Cortex of kidney (tissue), 1 donor: ENCODE measurements at places on chromosomes 6 and 20.

- DNase-seq, result no peak
Measured at GRCh38 chr6:17879184-17879583, 108.3 kb downstream of the KIF13A start.

DNA sequence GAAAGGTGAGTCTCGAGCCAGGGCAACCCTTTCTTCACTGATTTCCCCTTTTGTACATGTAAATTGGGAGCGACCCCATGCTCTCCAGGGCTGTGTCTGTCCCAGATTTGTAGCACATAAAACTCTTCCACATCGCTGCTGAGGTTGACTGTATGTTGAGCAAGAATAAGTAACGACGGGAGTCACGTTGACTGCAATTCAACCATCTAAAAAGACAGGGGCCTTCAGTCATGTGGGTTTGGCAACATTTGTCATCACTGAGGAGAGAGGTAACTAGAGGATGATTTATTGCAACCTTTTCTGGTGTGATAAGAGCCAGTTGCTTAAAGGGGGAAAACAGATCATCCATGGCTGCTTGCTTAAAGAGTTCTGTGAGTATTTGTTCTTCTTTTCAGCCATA lies 159.4 kb upstream of the SULF2 start:
- no peak for DNase-seq

GRCh38 chr20:11549172-11550103 lies 368.3 kb upstream of the BTBD3 start:
- DNase-seq, result no peak

DNA sequence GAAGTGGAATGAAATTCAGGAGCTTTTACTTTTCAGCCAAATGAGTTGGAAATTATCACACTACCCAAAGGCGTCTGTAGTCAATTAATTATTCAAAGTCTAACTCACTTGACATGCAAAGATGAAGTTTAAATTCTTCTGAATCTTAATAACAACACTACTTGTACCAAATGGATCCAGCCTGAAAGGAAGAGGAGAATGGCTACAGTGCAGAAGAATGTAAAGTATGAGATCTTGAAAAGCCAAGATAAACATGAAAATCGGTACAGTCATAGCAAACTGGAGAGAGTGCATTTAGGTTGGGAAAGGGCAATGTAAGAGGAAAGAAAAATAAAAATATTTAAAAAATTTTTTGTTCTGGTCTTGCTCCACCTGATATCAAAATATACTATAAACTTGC lies 195.5 kb downstream of the SIM1 start:
- DNase-seq, result no peak

- DNase-seq, result no peak
Measured at GRCh38 chr20:38757145-38757775, 9.0 kb downstream of the ACTR5 start.

- DNase-seq, result no peak
Measured at GRCh38 chr6:164507206-164507940, 802.0 kb downstream of the C6orf118 start.

- DNase-seq, result no peak
Measured at GRCh38 chr20:39124064-39124463, 161.9 kb downstream of the DHX35 start.

DNA sequence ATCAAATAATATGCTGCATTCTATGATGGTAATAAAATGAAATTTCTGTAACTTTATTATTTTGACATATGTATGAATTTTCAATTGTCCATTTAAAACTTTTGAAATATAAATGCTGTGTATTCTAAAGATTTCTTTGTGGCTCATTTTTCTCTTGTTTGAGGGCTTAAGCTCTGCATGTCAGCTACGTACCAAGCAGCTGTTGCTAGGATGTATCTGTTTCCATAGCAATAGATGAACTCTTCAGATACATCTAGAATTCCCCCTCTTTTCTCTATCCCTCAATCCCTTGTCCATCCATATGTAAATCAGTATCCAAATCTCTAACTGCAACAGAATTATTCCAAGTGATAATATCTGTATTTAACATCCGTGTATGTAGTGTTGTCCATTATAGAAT lies 76.5 kb upstream of the OPRM1 start:
- no peak for DNase-seq

DNA sequence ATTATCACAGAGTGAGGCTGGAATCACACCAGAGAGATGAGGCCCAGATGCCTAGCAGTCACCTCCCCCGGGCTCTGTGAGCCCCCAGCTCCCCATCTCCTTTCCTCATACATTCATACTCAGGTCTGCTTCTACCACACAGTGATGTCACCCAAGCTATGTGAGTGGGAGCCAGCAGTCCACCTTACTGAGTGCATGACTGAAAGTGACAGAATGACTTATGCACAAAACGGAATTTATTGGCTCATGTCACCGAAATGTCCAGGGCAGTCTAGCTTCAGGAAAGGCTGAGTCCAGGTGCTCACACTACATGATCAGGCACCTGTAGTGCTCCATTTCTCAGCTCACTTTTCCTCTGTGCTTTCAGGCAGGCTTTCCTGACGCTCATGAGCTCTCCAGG lies 36.7 kb upstream of the CCN6 start:
- DNase-seq, result no peak

DNA sequence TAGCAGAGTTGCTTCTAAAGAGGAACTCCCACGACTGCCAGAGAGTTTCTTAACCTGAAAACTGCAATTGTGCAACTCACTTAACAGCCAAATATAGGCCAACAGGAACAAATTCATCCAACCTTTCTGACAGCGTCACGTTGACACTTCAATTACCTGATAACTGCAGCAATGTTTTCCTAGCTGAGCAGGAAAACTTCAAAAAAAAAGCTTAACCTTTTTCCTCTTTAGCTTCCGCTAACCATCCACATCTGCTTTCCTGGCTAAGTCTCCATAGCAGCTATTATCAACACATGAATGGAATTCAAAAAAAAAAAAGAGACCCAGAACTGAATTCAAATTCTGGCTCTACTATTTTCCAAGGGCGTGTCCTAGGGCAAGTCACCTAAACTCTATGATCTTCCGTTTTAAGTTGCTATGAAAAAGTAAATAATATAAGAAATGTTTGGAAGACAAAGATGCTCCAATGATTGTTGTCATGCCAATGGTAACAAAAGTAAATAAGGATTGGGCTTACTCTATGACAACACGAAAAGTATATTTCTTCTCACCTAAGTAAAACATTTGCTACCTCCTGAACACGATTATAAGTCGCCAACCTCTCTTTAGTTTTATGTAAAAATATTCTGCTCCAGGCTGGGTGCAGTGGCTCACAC lies 524.6 kb upstream of the JARID2 start:
- DNase-seq, result no peak

DNA sequence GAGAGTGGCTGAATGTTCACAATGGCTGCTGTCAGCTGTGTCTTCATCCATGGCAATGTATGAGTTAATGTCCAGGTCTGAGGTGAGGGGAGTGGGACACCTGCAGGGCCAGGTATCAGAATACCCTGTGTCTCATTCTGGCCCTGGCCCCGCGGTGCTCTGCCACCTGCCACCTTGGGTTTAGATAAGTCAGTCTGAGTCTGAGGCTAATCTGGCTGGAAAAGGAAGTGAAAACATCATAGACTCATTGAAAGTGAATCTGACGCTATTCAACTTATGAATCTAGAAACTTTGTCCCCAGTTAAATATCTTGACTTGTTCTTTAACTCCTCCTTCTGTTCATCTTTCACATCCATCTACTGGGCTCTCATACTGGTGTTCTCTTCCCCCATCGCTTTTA lies 267.1 kb upstream of the JAG1 start:
- no peak for DNase-seq

- no peak for DNase-seq
Measured at GRCh38 chr6:35694462-35694861, 5.7 kb upstream of the FKBP5 start.

DNA sequence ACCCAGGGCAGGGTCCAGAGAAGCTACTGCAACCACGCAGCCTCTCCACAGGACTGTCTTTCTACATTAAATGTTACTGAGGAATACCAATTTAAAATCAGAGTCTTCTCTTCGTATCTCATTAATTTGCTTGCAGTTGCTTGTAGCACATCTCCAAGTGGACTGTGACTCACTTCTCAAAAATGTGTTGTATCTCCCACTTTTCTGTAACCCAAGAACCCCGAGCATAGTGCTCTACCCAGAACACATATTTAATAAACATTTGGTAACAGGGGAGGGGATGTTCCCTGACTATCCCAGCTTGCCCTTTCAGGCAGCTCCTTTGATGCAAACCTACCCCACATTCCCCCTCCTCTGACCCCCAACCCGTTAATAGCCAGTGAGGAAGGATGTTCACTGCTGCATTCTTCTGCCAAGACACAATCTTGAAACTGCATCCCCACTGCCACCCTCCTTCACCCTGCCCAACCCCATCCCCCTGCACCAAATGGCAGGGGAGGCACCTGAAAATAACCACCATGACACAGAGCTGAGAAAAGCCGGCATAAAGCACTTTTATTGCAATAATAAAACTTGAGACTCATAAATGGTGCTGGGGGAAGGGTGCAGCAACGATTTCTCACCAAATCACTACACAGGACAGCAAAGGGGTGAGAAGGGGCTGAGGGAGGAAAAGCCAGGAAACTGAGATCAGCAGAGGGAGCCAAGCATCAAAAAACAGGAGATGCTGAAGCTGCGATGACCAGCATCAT lies 24.2 kb downstream of the FKBP1A start:
- no peak for DNase-seq

GRCh38 chr20:22815603-22816315 lies 219.4 kb upstream of the SSTR4 start:
- DNase-seq, result no peak

- no peak for DNase-seq
Measured at GRCh38 chr6:46926481-46926880, 4.7 kb upstream of the ADGRF5 start.

DNA sequence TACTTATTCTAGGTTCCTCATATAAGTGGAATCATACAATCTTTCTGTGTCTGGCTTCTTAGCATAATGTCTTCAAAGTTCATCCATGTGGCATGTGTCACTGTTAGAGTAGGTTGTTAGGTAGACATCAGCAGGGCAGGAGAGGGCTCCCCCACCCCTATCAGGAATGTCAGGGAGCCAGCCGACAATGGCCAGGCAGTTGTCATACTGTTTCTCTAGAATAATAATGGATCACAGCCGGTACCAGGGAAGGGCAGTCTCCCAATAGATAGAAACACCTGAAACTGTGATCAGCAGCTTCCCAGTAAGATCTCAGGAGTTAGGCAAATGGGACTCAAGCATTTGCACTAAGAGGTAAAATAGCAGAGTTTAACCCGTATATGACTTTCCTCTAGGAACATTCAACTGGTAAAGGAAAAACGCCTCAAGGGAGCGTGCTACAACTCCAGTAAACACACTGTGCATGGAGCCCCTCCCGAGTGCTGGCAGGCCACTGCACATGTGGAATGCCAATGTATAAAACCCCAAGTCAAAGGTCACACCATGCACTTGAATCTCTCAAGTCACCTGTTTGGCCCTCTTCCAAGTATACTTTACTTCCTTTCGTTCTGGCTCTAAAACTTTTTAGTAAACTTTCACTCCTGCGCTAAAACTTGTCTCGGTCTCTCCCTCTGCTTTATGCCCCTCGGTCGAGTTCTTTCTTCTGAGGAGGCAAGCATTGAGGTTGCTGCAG lies 29.8 kb upstream of the SIRT5 start:
- no peak for DNase-seq

DNA sequence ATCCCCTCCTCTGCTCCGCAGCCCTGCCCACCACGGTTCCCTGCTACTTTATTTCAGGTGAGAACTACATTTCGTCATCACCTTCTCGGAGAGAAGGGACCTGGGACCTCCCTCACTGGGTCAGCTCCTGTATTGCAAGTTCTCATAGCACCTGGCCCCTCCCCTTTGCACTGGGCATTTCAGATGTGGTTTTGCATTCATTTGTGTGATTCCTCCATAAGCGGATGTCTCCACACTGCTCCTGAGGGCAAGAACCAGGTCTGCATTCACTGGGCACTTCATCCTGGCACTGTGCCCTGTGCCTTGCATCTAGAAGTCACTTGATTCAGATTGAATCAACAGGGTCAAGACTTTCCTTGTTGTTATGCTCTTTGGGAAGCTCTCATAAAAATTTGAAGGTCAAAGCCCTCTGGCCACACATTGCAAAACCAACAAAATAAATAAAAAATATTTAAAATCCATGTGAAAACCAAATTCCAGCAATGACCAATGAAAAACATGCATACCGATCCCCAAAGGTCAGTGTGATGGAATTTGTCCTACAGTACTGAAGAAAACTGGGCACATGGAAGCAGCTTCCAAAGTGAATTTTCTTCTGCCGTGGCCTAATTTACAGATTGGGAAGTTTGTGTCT lies 89.1 kb upstream of the F13A1 start:
- no peak for DNase-seq

DNA sequence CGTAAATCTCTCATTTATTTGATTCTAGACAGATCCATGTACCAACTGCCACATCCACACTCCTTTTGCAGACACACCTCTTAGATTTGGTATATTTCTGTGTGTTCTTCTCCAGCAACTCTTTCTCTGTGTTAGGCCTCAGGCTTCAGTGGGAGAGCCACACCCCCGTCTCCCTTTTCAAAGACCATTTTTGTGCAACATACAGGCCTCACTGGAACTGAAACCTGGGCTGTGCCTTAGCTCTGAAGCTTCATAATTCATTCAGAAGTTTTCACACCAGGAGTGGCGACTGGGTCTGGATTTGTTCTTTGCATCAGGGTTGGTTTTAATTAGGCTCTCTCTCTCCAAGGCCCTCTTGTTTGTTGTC lies 170.2 kb downstream of the THBS2 start:
- DNase-seq, result no peak

- DNase-seq, result no peak
Measured at GRCh38 chr6:119267126-119267905, 82.2 kb downstream of the MAN1A1 start.

DNA sequence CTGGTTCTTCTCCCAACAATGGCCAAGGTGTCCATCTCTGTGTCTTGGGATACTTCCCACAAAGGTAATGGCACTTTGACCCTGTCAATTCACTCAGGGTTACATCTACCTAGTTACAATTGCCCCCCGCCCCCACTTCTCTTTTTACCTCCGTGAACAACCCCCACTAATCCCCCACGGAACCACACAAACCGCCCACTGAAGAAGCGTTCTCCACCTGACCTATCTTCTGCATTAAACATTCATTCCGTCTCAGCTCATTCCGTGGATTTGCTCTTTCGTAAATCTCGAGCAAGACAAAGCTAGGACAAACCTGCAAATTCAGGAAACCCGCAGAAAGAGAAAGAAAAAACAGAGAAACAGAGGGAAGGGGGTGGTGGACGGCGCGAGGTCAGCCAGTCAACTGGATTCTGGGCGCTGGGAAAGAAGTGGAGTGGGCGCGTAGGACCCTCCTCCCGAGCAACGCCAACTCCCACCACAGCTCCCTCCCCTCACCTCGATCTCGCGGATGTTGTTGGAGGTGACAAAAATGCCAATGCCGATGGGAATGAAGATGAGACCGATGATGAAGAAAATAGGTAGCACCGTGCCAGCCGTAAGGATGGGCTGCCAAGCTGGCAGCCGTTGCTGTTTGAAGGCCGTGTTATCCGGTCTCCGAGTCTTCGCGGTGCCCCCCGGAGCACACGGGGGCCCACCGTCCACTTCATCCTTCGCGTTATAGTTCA lies 523 bp downstream of the TMEM30A start:
- no peak for DNase-seq
